Naive thymus-derived CD8-positive, alpha-beta T cell (primary cell): ENCODE measurements at places on chromosomes 5 and 9. TPM values are rescaled to one million over a fixed set of nuclear protein-coding genes. Genes with fewer than 3 reads are reported as not detected.

DNA sequence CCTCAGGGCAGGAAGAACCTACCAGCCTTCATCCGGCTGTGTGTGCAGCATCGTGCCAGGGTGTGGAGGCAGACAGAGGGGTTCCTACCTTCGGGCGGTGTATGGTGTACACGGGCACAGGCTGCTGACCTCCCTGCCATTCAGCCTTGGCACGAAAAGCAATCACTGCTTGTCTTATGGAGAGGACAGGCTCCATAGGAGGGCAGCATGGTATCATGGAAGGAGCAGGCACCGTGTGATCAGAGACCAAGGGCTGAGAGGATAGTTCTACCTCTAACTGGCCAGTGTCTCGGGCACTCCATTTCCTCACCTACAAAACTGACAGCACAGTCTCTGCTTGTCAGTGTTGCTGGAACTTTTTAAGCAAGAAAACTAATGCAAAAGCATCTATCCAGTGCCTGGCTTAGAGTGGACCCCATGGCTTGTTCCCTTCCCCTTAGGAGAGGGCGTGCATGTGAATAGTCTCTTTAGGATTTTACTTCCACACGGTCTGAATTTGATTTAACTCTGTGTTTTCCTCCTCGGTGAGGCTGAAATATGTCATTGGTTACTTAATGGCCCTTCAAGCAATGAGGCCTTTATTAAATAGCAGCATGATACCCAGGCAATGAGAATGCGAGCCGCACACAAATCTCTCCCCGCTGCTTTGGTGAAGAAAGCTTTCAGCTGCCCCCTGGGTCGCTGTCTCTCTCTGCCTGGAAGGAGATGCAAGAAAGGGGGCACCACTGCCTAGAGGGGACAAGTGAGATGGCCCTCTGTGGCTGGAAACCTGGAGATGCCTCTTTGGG lies 22.2 kb downstream of the TTLL11 start:
- DNase-seq, result no peak

- DNase-seq, result no peak
Observed at GRCh38 chr9:135705376-135705775, 3.4 kb downstream of the KCNT1 start.

GRCh38 chr5:95781101-95781583 lies 41.4 kb downstream of the GLRX start:
- peak; percentile 63 for DNase-seq

B4GALT1 gene
- total RNA-seq, result 30.8 TPM

DNA sequence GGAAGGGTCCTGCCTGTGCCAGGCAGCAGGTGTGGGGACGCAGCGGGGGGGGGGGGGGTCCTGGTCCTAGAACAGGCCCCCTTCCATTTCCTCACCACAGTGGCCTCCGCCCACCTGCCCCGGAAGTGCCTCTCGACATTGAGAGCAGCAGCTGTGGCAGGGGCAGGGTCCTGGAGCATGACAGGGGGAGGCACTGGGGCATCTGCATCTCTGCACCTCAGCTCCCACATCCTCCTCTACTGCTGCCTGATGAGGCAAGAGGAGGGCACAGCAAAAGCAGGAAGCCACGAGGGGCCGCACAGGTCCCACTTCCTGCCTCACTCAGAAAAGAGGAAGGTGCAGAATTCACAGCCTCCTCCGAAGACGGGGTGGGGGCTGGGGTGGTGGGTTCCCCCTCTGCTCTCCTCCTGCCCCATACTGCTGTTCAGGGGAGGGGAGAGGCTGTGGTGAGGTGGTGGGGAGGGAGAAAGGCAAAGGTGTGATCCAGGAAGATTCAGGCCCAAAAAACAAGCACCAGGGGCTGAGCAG lies 14.8 kb downstream of the AKNA start:
- DNase-seq, result peak; percentile 62

GRCh38 chr9:86122311-86122710 lies 23.0 kb upstream of the GOLM1 start:
- no peak for DNase-seq

GRCh38 chr5:143404416-143405062 lies 1.1 kb upstream of the NR3C1 start:
- DNase-seq, result peak; percentile 80

EXD3 gene
- total RNA-seq, result 28.3 TPM

DNA sequence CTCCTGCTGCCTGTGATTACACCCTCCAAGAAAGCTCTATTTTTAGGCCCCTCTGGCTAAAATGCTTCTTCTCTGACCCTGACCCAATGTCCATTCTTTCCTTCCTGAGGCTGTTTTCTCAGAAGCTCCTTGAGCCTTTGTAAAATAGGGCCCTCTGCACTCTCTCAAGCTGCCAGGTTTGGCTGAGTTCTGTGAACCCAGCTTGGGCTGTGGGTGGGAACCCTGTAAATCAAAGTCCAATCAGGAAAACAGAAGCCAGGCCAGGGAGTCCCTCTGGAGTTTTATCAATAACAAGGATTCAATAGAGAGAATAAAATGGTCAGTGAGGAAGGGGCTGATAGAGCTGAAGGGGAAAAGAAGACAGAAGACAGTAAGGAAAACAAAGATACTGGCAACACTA lies 43.7 kb upstream of the ERCC6L2 start:
- no peak for DNase-seq

DNA sequence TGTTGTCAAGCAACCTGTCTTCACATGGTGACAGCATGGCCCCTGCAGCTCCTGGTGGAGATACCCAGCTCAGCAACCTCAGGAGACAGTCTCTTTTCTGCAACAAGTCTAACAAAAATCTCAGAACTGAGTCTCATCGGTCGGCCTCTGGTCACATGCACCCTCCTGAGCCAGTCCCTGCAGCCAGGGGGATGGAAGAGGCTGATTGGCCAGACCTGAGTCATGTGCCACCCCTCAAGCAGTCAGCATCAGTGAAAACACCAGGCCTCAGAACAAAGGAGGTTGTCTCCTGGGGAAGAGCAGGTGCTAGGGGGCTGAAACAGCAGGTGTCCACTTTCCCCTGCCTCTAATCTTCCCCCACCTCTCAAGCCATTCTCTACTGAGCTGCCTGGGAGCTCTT lies 54.4 kb downstream of the SMIM23 start:
- no peak for DNase-seq

DNA sequence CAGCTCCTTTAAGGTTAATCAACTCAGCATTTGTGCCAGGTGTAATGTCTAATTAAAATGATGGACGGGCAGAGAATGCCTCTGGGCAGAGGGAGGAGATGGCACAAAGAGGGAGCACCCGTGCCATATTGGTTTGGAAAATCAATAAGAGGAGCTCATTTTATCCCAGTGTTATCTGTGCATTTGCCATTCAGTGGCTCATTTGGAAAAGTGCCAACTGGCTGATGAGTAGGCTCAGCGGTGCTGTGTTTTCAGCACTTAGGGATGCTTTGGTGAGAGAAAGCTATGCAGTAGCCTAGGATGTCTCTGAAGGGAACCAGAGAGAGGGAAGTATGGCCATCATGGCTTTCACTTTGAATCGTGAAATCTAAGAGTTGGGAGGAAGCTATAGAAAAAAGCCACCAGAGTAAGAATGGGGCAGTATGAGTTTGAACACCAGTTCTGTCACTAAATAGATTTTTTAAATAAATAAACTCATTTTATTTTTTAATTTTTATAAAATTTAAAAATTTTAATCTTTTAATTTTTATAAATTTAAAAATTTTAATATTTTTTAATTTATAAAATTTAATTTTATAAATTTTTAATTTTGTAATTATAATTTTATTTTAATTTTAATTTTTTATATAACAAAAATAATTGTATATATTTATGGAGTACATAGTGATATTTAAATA lies 472.8 kb downstream of the BRINP1 start:
- DNase-seq, result no peak

RNF180 gene
- total RNA-seq, result not detected

TCF7 gene
- 910 TPM for total RNA-seq

SLC36A2 gene
- total RNA-seq, result not detected

DNA sequence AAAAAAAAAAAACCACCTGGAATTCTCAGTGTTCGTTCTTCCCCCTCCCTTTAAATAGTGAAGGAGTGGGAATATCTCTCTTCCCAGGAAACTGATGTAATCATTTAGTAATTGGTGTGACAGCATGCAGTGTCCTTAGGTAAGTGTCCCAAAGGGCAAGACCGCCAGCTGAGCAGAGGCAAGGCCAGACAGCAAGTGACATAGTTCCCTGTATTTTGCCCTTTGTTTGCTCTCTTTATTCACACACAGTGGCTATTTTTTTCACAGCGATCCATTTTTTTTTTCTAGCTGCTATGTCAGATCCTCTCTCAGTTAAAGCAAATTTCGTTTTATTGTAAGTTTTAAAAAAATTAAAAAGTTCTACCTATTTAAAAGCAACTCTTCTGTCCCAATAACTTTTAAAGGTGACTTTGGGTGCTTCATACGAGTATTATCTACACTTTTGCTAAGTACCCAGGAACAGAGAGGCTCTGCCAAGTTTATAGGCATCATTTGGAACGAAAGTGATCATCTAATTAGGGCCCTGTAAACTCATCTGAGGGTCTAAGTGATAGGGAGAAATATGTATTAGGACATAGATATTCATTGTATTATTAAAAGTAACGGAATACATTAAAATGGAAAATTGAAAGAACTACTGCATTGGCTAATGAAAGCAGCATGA lies 98.2 kb upstream of the ALDH1A1 start:
- no peak for DNase-seq

DNA sequence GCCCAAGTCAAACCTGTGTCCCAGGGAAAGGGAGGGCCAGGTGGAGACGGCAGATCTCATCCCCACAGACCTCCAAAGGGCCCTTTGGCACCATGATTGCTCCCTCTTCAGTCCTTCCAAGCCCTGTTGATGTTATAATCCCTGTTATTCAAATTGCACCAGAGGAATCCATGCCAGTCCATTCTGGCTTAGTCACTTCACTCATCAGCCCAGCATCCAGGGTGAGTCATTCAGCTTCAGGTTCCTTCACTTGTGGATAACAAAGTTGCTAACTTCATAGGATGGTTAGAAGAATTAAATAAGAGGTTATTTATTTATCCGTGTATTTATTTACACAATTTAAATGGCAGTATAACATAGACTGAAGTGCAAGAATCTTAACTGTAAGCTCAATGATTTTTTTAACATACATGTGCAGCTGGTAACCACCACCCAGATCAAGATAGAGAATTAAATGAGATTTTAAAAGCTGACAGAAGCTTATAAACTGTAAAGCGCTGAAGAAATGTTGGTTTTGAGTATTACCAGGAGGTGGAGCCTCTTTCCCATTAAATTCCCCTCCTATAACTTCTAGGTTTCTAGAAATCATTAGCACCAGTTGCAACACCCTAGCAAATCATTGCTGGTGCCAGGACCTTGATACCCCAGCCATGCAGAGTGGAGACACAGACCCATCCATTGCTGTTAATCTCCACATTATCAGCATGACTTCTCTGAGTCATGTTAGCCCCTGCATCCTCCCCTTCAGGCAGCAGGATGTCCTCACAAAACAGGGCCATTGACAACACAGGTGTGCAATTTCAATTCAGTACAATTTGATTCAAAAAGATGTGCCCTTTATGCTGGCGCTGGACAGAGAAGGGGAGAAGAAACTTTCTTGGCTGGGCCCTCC lies 77.4 kb downstream of the SEC61B start:
- no peak for DNase-seq

DNA sequence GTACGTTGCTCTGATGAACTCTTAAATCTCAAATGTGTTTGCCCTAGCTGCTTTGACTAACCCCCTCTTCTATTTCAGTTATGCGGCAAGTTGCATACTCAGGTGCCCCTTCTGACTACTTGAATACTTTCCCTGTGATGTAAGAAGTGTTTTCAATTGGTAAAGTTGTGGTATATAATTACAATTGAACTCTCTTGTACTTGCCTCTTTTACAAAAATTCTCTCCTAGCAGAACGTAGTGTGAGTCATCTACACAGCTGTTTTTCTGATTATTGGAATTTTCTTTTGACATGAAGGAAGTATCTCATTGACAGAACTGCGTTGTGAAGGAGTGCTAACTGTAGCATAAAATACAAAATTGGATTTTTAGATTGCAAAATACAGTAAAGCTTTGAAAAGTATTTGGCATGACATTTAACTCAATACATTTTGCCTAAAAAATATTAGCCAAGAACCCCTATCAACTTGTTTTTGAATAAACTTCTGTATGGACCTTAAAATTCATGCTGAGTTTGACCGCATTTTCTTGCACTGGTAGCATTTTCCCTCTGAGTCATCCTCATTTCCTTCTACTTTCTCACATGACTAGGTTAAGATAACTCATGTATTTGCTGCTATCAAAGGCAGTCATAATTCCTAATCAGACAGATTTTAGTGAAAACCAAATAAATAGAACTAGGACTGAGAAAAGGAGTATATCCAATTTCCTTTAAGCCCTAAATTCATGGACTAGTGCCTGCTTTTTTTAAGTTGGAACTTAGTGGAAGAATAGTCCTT lies 6.3 kb downstream of the CRHBP start:
- DNase-seq, result no peak

DNA sequence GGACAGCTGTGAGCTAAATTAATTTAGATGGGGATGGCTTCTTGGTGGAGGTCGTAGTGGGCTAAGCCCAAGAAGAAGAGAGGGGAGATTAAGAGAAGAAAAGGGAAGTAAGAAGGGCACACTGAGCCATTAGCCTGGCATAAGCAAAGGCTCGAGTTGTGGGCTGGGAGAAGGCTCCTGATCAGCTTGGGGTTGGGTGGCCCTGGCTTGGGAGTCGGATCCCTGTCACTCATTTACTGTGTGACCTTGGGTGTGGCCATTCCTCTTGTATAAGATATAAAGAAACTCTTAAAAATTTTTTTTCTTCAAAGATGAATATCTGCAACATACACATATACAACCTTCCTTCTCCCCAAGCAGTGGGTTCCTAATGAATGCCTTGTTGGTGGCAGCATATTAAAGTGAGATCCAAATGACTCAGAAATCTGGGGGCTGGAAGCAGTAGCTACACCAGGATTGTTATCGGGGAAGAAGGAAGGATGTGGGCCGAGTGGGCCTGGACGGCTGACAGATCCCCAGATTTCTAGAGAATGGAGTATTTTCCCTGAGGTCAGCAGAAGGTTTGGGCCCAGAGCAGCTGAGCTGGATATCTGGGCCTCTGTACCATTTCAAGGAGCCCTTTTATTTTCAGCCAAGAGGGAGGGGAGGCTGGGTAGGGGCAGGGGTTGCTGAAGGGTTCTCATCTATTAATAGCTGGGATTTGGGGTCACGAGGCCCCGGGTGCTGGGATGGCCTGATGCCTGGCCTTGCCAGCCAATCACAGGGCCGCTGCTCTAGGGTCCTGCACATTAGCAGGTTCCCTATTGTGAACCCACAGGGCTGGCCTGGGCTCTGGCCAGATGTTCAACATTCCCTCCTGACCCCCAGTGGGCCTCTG lies 52.1 kb downstream of the PPARGC1B start:
- no peak for DNase-seq

CD274 gene
- 3.9 TPM for total RNA-seq
